Prostate gland (tissue), 2 donors: ENCODE measurements at places on chromosomes 13 and 19.

GRCh38 chr19:50992666-50993035, 8.8 kb downstream of the KLK8 start:
- no peaks in the 10 kb centered on the region for H3K27me3 ChIP-seq
- H3K4me1 ChIP-seq: no peaks in the 10 kb centered on the region
- DNase-seq: no peak
- H3K4me3 ChIP-seq: no peak overlapping the region
- H3K36me3 ChIP-seq: no peaks in the 10 kb centered on the region

DNA sequence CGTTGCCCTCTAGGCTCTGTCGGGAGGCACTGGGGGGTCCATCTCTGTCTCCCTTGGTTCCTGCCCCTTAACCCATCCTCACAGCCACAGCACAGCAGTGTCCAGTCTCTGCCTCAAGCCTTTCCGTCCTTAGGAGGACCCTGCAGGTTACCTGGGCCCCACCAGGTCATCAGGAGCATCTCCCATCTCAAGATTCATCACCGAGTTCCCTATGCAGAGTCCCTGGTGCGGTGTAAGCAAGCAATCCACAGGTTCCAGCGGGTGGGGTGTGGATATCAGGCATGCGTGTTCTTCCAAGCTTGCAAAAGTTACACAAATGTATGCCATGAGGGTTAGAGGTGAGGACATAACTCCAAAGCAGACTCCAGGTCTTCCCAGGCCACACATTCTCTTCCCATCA, 20.9 kb upstream of the GAS6 start:
- peaks cover 8% of the 10 kb centered on the region for H3K4me1 ChIP-seq
- H3K36me3 ChIP-seq: no peaks in the 10 kb centered on the region
- no peak overlapping the region for H3K4me3 ChIP-seq
- no peaks in the 10 kb centered on the region for H3K27me3 ChIP-seq
- DNase-seq: no peak

DNA sequence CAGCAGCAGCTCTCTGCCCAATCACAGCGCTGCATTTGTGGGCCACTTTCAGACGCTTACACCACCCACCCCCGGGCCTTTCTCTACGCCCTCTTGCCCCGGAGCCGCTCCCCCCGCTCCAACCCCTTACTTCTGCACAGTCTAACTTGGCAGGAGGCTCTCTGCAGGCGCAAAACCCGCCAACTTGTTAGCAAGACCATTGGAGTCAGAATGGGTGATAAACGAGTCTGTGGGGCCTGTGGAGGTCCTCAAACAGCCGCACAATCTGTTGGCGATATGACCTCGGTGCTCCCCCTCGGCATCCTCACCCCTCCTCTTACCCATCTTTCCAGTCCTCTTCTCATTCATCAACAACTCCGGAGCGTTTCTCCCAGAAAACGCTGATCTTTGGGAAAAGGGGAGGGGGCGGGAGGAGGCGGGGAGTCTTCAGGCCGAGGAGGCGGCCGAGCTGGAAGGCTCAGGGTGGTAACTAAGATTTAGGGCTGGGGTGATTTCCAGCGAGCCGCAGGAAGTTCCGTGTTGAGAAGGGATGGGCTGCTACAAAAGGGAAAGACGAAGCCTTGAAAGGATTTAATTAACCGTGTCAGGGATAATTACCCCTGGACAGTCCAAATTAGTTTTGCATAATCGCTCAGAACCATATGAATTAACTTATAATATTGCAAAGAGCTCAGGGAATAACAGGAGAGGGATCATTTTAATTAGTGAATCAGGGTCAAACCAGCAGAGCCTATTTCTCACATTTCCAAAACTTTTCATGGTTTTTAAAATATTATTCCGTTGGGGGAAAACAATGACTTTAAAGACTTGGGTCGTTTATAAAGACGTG, 4.1 kb downstream of the SOX21 start:
- no peak for DNase-seq
- H3K4me1 ChIP-seq: no peaks in the 10 kb centered on the region
- peak overlapping the region; percentile 26 for H3K4me3 ChIP-seq

DNA sequence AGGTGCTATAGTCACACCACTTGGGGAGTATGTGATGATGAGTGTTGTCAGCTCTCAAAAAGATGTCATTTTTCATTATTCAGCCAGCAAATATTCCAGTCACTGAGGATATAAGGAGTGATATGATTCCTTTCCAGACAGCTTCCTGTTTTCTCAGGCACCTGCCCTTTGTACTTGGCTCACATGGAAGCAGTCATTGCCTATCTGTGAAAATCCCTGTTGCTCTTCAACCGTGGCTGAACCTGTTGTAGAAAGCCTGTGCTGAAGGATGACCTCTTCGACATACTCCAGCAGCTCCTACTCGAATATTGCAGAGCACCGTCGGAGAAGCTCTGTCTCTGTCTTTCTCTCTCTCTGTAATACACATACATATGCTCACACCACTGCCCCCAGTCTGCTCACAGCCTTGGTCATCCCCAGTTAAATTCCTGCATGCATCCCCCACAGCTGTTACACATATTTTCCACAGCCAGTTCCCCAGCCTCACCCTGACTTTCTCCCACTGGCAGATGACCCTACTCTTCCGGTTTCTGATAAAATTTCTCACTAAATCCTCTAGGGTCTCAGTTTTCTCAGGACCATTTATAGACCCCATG, 204.2 kb upstream of the ARGLU1 start:
- no peaks in the 10 kb centered on the region for H3K36me3 ChIP-seq
- H3K27ac ChIP-seq: no peak overlapping the region
- no peak for DNase-seq
- no peaks in the 10 kb centered on the region for H3K27me3 ChIP-seq

- no peak for DNase-seq
- H3K27me3 ChIP-seq: no peaks in the 10 kb centered on the region
- H3K36me3 ChIP-seq: no peaks in the 10 kb centered on the region
- H3K4me1 ChIP-seq: no peaks in the 10 kb centered on the region
- H3K27ac ChIP-seq: no peak within 1 kb of the TSS
These were observed at the start of gene IGSF23 for GRCh38 chr19:44613295-44614178. IGSF23 (plus strand) TSS chr19:44613563; CDS start chr19:44613646, 83 bp downstream.

- no peak for DNase-seq
- H3K27me3 ChIP-seq: no peaks in the 10 kb centered on the region
- no peak overlapping the region for H3K4me3 ChIP-seq
These were observed 53.1 kb upstream of the CYSLTR2 start for GRCh38 chr13:48600374-48601364.

DNA sequence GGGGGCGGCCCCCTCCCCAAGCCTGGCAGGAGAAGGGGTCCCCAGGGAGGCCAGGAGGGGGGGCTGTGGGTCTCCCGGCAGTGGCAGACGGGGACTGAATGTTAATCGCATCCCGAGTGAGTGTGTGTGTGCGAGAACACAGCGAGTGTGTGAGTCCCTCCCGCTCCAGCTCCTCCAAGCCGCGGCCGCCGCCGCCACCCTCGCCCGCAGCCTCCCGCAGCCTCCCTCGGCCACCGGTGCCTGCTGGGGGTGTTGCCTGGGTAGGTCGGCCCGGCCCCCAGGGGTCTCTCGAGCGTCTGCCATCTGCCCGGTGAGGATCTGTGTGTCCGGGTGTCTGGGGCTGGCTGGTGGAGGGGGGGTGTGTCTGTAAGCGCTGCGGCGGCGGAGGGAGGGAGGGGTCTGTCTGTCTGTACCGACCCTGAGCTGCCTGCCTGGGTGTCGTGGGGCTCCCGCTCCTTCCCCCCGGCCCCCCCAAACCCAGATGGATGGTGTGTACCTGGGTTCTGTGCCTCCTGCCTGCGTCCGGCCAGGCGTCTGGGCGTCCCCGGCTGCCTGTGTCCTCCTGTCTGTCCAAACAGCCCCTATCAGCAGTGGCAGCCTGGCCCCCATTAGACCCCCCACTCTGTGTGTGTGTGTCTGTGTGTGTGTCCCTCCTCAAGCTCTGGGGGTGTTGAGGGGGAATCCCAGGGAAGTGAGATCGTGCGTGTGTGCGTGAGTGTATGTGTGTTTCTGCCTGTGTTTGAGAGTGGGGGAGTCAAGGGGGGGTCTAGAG, at the start of gene GRIN2D:
TSS of gene GRIN2D (plus strand) at position 110 of the 772 bp plus-strand sequence. CDS start 4,725 bp downstream, outside the sequence.
- no peaks in the 10 kb centered on the region for H3K4me1 ChIP-seq
- no peak for DNase-seq
- no peaks in the 10 kb centered on the region for H3K36me3 ChIP-seq

GRCh38 chr13:80160110-80160509, 180.8 kb downstream of the SPRY2 start:
- H3K36me3 ChIP-seq: no peaks in the 10 kb centered on the region
- no peaks in the 10 kb centered on the region for H3K27me3 ChIP-seq
- H3K4me3 ChIP-seq: no peak overlapping the region
- no peak for DNase-seq

- no peak overlapping the region for H3K4me3 ChIP-seq
- peak; percentile 62 for DNase-seq
- H3K4me1 ChIP-seq: no peaks in the 10 kb centered on the region
These were observed 37.3 kb downstream of the RNF6 start for GRCh38 chr13:26184791-26185250.

GRCh38 chr19:1373534-1374249, 10.0 kb upstream of the NDUFS7 start:
- no peaks in the 10 kb centered on the region for H3K27me3 ChIP-seq
- no peaks in the 10 kb centered on the region for H3K4me1 ChIP-seq
- no peak for DNase-seq
- no peak overlapping the region for H3K27ac ChIP-seq

DNA sequence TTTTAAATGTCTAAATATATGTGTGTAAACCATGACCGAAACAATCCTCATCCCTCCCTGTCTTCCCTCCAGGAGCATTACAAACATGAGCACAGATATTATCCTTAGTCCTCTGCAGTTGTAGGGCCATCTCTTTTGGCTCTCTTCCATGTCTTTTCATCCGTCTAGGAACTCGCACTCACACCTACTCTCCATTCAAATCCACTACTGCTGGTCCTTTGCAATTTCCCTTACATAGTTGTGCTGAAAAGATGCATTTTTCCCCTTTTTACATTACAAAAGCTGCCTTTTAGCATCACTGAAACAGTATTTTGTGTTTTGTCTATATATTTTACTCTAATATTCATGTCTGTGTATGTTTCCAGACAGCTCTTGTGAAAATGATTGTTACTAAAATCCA, 237.8 kb downstream of the DACH1 start:
- DNase-seq: no peak
- no peaks in the 10 kb centered on the region for H3K36me3 ChIP-seq
- no peaks in the 10 kb centered on the region for H3K27me3 ChIP-seq
